ENCODE measurements at places on chromosomes 6 and 20.

DNA sequence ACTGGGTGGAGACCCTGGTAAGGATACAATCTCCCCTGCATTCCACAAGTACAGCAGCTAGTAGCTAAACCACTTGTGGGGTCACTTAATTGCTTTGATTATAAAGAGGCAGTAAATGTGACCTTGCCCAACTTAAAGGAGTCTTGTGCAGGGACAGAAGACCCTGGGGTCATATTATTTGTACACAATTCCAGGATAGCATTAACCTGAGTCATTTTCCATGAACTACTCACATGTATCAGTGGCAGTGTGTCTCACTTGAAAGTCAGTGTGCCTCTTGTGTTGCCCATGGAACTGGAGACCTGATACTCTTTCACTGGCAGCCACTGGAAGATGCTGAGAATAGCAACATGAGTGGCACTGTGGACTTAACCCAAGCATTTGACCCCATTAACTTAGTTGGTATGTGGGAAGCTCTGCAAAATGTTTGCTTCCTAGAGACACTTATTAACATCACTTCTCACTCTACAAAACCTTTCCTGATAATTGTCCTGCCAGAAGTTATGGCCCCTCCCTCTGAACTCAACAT, 28.9 kb downstream of the CLIC5 start:
- no peak for DNase-seq

- no peak for DNase-seq
These were observed 54.6 kb downstream of the B4GALT5 start for GRCh38 chr20:49659056-49659455.

DNA sequence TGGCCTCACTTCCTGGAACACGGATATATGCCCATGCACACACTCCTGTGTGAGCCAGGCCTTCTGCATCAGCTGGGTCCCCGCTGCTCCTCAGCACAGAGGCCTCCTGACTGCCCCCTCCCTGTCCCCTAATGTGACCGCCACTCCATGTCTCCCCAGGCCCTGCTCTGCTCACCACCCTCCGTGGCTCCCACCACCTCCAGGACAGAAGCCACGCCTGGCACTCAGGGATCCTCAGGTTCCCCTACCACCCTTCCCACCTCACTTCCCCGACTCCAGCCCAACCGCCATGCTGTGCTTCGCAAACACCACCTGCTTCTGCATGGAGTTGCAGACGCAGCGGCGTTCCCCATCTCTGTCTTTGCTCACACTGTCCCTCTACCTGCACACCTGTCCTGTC, 4.3 kb upstream of the SRC start:
- no peak for DNase-seq

- DNase-seq, result no peak
These were observed 200.9 kb upstream of the EYA4 start for GRCh38 chr6:133040094-133040802.

- no peak for DNase-seq
These were observed 260.5 kb downstream of the NRN1 start for GRCh38 chr6:5746053-5746758.

DNA sequence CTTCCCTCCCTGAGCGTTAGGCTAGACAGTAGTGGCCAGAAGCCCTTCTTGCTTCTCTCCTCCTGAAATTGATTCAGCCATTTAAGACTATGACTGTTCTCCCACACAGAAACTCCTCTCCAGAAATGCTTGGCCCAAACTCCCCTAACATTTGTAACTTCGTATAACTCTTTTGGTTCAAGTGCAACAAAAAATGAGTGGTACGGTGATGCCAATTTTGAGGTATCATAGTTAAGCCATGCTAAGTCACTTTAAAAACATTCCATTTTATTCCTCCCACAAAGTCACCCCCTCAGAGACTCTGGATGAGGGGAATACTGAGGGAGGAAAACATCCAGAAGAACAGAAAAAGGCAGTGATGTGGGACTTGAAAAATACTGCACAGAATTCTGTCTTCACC, 21.1 kb upstream of the ROS1 start:
- DNase-seq, result no peak

DNA sequence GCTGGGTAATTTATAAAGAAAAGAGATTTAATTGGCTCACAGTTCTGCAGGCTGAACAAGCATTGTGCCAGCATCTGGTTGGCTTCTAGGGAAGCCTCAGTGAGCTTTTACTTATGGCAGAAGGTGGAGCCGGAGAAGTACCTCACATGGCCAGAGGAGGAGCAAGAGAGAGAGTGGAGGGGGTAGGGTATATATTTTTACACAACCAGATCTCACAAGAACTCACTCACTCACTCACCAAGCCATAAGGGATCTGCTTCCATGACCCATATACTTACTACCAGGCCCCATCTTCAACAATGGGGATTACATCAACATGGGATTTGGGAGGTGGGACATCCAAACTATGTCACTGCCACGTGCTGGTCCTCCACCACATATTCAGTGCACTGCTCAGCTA, 152.6 kb upstream of the PRND start:
- DNase-seq, result no peak

DNA sequence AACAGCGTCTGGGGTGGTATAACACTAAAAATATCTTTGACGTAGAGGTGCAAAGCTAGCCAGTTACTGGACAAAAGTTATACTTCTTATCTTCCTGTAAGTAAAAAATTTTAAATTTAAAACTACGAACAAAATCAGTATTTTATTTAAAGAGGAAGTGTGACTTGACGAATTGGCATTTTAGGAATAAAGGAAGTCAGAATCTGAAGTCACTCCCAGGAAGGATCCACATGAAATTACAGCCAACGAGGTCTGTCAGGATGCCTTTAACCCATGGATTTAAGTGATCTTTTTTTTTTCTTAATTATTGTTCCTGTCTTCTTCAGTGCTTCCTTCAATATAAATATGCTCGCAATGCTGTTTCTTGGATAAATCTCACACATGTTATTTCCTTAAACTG, 27.2 kb upstream of the SNX9 start:
- no peak for DNase-seq

DNA sequence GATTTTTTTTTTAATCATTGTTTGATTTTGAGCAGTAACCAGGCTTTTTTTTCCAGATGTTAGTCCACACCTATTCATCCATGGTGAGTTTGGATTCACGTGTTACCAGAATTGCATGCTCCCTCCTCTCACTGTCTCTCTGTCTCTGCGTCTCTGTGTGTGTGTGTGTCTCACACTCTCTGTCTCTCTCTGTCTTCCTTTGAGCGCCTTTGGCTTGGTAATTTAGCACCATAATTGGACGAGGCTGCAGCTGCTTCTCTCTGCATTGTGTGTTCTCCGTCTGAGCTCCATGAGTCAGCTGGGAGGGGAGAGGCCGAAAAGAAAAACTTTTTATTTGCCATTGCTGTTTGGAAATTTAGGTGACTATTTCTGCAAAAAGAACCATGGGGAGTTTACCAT, 3.4 kb downstream of the TFAP2B start:
- DNase-seq, result no peak

- no peak for DNase-seq
These were observed 112.6 kb downstream of the CDC5L start for GRCh38 chr6:44500074-44500473.

- no peak for DNase-seq
These were observed 321.6 kb downstream of the ZFAND3 start for GRCh38 chr6:38141085-38141484.

DNA sequence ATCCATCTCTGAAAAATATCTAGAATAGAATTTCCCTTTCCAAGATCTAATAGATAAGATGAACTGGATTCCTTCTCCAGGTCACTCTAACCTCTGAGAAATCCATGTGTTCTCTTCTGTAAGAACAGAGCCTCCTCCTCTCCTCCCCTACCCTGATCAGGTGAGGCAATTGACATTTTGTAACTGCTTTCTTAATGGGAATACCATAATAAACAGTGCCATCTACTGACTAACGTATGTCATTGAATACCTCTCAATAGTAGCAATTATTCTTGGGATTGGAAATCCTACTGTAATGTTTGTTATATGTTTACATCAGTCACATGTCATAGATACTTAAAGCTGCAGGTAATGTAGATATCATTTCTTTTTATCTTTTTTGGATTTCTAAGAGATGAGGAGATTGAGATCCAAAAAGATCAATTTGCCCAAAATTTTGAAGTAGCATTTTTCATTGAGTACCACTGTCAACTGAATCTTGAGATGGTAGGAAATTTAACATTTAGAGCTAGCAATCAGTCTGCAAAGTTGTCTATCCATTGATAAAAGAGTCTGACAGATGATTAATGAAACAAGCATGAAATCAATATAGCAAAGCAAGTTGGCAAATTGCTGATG, 365.8 kb upstream of the HSF2 start:
- no peak for DNase-seq

DNA sequence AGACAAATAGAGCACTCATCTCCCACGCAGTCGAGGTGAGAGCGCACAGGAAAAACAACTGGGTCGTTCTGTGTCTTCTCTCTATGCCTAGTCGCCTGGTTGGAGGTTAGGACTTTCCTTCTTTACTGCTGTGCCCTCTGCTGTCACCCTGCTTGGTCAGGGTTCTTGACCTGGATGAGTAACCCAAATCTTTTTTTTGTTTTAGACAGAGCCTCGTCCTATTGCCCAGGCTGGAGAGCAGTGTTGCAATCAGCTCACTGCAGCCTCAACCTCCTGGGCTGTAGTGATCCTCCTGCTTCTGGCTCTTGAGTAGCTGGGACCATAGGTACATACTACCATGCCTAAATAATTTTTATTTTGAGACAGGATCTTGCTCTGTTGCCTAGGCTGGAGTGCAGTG, 24.5 kb downstream of the PRPF6 start:
- no peak for DNase-seq

DNA sequence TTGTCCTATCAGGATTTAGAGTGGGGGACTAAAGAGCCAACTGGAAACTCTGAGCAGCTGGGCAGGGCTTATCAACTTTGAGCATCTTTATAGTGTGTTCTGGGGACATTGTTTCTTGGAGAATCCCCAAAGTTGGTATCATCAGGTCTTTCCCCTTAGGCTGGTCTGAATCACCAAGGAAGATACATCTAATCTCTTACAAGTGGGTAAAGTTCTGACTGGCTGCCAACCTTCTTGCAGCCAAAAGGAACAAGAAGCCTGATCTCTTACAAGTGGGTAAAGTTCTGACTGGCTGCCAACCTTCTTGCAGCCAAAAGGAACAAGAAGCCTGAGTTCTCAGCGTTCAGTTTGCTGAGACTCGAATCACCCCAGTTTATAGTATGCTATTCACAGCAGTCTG, 1.6 kb upstream of the MED23 start:
- DNase-seq, result no peak

GRCh38 chr20:40207655-40208054, 481.4 kb downstream of the MAFB start:
- no peak for DNase-seq

DNA sequence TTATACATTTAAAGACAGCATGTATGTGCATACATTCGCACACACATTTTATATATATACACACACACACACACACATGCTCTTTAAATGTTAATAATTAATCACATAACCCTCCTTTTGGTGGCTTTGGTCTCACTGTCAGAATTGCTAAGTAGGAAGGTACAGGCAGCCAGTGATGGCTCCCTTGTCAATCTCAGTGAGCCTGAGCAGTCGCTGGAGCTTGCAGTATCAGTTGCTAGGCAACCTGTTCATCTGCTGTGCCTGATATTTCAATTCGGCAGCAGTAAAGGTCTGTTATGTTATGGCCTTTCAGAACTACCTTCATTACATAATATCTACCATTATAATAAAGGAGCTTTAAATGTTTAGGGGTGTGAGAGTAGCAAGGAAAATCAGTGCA, 374.3 kb downstream of the LMBRD1 start:
- peak; percentile 89 for DNase-seq

GRCh38 chr20:37408302-37409193, 62.6 kb downstream of the SRC start:
- DNase-seq, result no peak

DNA sequence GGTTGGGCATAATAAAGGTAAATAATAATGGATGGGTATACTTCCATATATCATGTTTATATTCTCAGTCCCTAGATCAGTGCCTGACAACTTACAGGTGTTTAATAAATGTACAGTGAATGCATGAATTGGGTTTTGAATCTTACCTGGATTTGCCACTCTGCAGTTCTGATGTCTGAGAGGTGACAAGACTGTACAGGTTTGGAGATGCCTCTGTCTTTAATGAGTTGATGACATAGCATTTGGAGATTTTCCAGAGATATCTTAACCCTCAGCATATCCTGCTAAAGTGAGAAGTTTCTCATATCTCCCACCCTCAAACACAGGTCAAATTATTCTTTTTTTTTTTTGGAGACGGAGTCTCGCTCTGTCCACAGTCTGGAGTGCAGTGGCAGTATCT, 2.2 kb downstream of the ANKS1A start:
- DNase-seq, result no peak

DNA sequence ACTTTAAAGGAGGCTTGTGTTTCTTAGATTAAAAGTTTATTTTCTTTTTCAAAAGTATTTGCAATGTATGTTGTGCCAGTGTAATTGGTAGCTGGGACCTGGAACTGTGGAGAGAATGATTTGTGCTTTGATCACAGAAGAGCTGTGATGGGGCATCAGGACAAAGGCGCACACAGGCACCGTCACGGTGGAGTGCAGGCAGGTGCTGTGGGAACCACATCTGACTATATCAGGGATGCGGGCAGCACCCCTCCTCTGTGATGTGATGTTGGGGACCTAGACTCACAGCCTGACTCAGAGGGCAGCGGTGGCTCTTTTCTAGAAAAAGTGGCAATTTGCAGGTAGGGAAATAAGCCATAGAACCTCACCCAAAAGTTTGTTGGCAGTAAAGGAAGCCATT, 34.5 kb downstream of the SYTL3 start:
- DNase-seq, result no peak

DNA sequence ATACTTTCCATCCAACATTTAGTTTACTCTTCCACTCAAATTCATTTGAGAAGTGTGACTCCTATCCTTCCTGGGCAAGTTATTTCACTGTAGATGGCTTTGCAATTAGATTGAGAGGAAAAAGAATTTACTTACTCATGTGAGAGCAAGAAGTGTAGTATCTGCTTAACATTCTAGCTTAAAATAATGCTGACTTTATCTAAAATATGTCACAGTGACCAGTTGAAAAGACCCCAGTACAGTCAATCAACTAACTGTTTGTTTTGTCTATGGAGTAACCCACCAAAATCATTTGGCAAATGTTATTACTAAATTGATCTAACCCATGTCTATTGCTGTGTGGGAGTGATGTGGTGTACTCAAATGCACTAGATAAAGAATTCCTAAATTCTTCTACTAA, 8.9 kb upstream of the TCF21 start:
- no peak for DNase-seq

DNA sequence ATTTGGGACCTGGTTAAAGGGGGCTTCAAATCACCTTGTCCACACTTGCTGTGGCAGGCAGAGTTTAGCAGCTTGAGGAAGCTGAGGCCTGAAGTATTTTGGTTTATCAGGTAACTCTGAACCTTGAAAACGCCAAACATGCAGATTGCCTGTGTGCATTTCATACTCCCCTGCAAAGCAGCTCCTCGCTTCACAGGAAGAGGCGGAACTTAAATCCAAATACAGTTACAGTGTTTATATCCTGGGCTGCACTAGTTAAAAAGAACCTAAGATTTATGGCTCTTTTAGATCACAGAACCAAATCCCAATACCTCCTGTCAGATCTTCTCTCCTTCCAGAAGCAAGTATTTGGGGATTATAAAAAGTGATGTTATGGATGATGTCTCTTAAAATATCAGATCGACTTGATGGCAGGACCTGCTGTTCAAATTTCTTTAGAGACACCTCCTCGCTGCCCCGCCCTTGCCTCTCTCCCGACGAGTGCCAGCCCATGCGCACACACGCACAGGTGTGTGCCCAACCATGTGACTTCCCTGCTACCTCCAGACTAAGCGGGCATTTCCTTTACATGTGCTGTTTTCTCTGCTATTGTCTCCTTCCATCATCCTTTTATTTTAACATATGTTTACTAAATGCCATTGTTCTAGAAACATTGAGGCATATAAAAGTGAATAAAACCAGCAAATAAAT, 224.6 kb upstream of the FOXQ1 start:
- DNase-seq, result no peak

- DNase-seq, result no peak
These were observed 1.1 kb upstream of the TREML1 start for GRCh38 chr6:41155132-41155805.
